ENCODE measurements at places on chromosomes 13 and 19.

GRCh38 chr19:2552859-2553258 is 76.9 kb downstream of the GADD45B start:
- DNase-seq: peak; percentile 34

GRCh38 chr19:23547816-23548430 is 139.1 kb downstream of the ZNF675 start:
- DNase-seq: no peak

DNA sequence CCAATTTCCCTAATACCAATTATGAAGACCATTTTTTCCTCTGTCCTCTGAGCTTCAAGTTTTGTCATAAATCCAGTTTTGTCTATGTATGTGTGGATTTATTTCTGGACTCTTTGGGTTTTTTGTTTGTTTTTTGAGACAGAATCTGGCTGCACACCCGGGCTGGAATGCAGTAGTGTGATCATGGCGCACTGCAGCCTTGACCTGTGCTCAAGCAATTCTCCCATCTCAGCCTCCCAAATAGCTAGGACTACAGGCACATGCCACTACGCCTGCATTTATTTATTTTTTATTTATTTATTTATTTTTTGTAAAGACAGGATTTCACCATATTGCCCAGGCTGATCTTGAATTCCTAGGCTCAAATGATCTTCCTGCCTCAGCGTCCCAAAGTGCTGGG is 45.3 kb upstream of the GTF3A start:
- no peak for DNase-seq

- no peak for DNase-seq
Measured at GRCh38 chr19:11437955-11438354, 2.5 kb downstream of the PRKCSH start.

GRCh38 chr19:46442808-46443450 is 14.2 kb upstream of the PNMA8C start:
- DNase-seq: no peak

DNA sequence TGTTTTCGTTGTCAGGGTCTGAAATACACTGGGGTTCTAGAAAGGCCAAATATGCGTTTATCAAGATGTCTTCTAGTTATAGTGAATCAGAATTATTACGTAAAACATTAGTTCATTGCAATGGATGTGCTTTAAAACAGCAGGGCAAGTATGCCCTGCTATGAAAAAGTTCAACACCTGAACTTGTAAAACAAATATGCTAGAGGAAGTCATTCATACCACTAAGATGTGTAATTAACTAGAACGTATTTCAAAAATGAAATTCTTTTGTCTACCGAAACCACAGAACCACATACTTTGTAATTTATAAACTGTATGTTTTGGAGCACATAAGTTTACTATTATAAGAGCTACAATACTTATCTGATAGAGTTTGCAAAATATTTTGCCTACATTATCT is 266.2 kb downstream of the KCTD12 start:
- DNase-seq: no peak

- no peak for DNase-seq
Measured at GRCh38 chr19:36128392-36128736, 11.5 kb upstream of the CAPNS1 start.

DNA sequence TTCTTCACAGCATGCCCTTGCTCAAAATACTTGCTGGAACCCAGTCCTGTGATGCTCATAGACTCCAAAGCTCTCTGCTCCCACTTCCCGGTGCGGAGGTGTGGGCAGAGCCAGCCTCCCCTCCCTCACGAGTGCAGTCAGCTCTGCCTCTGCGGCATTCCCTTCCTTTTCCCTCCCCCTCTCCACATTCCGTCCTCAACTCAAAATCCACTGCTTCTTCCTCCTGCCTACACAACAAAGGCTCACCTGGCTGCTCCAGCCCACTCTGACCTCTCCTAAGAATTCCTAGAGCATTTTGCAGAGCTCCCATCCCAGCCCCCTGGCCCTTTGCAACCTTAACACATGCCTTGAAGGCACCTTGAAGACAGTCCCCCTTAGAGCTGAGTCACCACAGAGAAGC is 527.9 kb downstream of the MYO16 start:
- no peak for DNase-seq

DNA sequence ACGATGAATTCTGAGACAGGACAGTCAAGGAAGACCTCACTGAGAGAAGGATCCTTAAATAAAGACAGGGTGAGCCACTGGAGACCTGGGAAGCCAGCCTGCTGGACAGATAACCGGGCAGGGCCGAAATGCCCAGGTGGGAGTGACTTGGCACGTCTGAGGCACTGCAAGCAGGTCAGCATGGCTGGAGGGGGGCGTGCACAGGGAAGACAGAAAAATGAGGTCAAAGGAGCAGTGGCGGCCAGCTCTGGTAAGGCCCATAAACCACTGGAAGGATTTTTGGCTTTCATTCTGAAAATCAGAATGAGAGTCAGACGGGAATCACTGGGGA is 5.8 kb upstream of the ATP1A3 start:
- no peak for DNase-seq

DNA sequence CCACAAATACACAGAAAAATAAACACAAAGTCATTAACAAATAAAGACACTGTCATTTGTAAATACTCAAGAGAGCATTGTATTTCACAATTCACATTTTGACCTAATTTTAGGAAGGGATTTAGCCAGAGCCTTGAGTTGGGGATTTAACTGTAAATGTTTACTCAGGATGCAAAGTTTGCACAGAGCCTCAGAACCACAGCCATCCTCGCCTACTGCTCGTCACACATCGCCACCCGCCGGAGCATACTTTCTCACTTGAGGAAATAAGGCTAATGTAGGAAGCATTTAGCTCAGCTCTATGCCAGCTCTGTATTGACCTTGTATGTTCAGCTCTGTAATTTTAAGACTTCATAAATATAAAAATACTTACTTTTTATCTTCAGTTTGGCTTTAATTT is 442.7 kb downstream of the OXGR1 start:
- DNase-seq: no peak

DNA sequence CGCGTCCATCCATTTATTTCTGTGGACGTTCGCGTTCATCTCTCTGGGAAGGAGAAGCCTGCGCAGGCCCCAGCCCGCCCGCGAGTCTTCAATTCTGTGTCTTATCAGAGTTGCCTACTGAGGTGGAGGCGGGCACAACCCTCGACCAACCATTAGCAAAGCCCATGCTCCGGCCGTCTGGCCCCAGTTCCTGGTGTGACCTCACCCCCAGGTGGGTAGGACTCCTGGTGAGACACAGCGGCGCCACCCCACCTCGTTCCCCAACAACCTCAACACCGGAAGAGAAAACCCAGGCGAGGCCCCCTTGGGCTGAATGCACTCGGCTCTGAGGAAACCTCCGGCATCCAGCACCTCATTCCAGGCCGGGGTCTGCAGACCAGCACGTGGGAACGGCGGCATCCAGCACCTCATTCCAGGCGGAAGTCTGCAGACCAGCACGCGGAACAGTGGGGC is 14.7 kb downstream of the ZNF787 start:
- DNase-seq: no peak

DNA sequence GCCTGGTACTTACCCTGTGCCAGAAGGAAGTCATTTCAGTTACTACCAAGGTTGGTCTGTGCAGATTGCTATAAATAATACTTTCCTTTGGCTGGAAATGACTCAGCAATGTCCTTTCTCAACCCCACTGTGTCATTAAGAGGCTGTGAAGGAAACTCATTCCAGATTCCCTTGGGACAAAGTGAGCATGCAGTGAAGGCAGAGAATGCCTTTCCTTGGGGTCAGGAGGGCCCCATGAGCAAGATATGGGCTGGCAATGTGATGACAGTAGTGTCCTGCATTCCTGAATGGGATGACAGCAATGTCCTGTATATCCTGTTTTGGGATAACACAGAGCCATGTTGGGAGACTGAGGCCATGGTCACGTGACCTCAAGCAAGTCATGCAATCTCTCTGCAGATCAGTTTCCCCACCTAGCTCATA is 213.1 kb upstream of the TMTC4 start:
- no peak for DNase-seq

DNA sequence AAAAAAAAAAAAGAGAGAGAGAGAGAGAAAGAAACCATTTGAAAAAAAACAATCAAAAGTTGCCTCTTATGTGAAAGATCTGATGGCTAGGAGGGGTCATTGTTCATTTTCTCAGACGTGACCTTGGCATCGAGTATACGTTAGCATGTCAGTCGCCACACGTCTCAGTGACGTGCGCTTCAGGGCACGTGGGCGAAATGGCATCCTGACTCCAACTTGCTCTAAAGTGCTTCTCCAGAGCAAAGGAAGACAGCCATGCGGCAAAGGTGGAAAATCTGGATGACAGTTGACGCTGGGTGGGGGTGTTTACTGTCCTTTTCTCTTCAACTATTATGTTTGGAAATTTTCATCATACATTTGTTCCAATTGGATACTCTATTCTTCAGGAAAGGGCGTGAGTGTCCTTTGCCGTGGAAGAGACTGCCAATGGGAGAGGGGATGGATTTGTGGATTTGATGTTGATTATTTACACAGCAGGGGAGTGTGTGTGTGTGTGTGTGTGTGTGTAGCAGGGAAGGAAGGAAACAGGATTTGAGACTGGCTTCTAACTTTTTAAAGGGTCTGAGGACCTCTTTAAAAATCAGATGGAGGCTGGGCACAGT is 25.0 kb downstream of the KLF2 start:
- DNase-seq: no peak

- DNase-seq: no peak
Measured at GRCh38 chr13:43044720-43045301, 21.4 kb downstream of the DNAJC15 start.

- DNase-seq: no peak
Measured at GRCh38 chr13:103188713-103189326, 122.6 kb upstream of the SLC10A2 start.

DNA sequence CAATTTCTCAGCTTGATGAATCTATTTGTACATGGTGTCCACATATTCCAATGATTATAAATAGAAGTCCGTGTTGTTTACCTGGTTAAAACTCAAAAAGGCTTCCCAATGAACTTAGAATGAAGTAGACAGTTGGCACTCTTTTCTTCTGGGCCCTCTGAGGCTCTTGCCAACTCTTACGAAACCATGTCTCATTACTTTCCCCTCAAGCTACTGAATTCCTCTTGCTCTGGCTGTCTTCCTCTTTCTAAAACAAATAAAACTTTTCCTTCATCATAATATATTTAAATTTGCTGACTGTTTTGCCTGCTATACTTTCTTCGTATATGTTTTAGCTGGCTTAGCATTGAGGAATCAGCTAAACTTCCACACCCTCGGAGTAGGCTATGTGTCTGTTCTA is 139.7 kb downstream of the SLITRK6 start:
- no peak for DNase-seq

DNA sequence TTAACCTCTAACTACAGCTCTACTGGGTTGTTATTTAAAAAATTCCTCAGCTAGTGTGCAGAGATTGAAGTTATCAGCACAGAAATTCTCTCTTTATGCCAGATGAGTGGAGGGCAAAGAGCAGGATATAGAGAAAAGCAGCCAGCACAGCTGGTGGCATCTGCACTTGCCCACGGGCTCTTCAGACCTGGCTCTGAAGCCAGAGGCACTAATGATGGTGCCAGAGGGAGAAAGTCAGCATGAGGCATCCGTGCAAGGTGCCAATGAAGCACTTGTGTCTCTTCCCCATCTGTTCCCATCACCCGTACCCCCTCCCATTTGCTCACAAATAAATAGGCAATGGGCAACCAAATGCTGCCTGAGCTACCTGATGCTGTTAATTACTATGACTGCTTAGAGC is 138.9 kb downstream of the OLFM4 start:
- no peak for DNase-seq

DNA sequence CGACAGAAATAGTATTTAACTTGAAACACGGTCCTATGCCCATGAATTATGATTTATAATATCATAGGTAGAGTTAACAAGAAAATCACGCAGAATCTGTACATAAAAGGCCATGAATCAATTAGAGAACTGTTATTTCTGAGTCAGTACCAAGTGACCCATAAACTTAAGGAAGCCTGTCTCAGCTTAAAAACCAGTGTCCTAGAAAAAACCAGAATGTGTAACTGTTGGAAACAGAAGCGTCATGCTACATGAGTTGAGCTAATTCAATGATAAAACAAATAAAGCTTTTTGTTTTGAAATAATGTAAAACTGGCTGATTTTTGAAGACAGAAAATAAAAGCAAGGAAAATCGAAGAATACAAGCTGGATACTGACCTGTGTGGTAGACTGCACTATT is 34.8 kb upstream of the SGCG start:
- no peak for DNase-seq
